ENCODE measurements at places on chromosomes 5 and 9.

GRCh38 chr5:135398855-135399793 is at the start of gene MACROH2A1:
Gene MACROH2A1 (minus strand): TSS chr5:135399231. CDS start chr5:135389093, 10,138 bp downstream.
- peak; percentile 38 for DNase-seq

GRCh38 chr9:15416880-15417279 is 5.8 kb upstream of the SNAPC3 start:
- DNase-seq = no peak

- DNase-seq = no peak
Observed at GRCh38 chr9:121651295-121652020, at the start of gene DAB2IP. Gene DAB2IP (plus strand): TSS chr9:121651634. CDS start chr9:121651776, 142 bp downstream.

GRCh38 chr9:94773655-94774054 is 47.2 kb downstream of the AOPEP start:
- no peak for DNase-seq

DNA sequence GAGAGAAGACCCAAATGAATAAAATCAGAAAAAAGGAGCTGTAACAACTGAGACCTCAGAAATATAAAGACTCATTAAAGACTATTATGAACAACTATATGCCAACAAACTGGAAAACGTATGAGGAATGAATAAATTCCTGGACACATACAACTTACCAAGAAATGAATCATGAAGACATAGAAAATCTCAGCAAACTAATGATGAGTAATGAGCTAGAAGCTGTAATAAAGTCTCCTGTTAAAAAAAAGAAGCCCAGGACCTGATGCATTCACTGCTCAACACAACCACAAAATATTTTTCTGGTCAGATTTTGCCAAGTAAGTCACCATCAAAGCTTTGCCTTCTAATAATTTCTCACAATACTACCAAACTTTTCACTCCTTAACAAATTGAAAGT is 666.7 kb downstream of the LRRC70 start:
- DNase-seq = no peak

- DNase-seq = no peak
Observed at GRCh38 chr5:6979061-6979460, 265.8 kb downstream of the TENT4A start.

- no peak for DNase-seq
Observed at GRCh38 chr5:172640822-172641358, at the start of gene NEURL1B. Gene NEURL1B (plus strand): TSS chr5:172641263. CDS start chr5:172641407, 144 bp downstream.

DNA sequence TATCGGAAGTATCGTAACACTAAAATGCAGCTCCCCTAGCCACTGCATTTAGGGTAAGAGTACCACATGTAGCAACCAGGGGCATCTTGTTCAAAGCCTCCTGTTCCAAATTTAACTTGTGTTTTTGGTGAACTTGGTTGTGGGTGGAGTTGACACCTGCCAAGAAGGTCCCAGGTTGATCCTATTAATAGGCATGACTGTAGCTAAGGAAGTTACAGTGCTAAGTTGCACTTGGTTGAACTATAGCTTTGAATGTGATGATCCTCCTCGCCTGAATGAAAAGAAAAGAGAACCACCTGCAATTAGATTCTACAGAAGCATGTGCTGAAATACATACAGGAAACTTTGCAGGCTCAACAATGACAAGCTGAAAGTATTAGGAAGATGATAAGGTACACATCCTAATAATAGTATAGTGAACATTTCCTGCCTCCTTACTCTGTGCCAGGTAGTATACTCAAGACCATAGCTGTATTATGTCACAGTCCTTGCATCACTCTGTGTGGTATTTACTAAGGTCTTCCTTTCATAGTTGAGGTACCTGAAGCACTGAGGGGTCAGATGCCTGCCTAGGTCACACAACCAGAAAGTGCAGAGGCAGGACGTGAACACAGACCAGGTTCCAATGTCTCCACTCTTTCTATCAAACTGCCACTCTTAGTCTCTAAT is 64.5 kb upstream of the PIP5K1B start:
- no peak for DNase-seq

GRCh38 chr5:18311266-18311665 is 677.0 kb downstream of the TAF11L14 start:
- no peak for DNase-seq

- DNase-seq = no peak
Observed at GRCh38 chr5:55636683-55637082, 75.4 kb downstream of the SLC38A9 start.

- DNase-seq = no peak
Observed at GRCh38 chr5:9302218-9302617, 243.7 kb downstream of the SEMA5A start.

DNA sequence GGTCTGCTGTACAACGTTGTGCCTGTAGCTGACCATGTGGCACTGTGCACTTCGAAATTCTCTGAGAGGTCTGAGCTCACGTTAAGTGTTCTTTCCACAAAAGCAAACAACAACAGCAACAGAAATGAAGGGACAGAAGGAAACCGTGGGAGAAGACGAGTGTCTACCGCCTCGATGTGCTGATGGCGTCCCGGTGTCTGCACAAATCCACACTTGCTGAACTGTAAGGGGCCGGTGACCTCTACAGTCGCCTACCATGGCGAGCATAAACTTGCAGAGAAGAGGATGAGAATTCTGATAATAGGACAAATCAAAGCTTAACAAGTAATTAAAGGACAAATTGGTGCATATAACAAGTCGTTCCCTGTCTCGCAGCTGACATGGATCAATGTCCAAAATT is 114.0 kb downstream of the ADAMTS2 start:
- no peak for DNase-seq

DNA sequence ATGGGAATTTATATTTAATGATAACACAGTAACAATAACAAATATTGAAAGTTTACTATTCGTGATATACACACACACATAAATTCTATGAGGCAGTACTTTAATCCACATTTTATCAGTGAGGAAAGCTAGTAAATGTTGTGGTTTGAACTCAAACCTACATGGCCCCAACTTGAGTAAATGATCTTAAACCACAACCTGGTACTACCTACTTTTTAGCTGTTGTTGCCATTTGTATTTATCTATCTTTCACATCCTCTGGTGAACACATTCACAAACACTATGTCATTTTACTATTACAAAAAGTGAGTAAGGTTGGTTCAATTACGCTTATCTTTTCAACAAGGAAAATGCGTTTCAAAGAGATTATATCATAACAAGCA is 186.1 kb downstream of the SMC2 start:
- DNase-seq = no peak

DNA sequence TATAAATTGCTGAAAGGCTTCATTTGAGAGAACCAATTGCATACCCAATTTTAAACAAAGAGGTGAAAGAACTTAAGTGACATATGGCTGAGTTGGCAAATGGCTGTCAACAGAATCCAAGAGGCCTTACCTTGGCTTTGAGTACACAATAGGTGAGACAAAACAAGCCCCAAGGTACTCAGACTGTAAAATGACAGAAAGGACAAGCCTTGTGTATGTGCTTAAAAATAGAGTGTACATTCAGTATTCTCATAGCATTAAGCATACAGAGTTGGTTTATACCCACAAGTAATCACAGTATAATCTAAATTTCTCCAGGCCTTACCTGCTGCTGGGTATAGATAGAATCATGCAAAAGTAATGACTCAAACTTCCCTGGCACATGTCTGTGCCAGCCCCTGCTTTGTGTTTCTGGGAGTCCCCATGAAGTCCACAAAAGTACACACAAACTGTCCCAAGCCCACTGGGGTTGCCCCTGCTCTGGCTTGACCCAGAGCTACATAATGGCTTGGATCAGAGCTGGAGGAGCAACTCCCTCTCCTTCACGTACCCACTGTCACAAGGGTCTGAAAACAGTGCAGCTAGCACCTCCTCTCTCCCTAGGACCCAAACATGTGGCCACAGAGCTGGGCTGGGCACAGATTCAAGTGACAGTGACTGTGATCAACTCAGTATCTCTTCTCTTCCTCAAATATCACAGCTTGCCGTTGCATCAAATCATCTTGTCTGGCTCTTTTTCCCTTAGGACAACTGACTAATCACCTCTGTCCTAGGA is 250.8 kb downstream of the ENC1 start:
- no peak for DNase-seq

- DNase-seq = no peak
Observed at GRCh38 chr9:110028676-110029075, 179.3 kb downstream of the C9orf152 start.

- DNase-seq = no peak
Observed at GRCh38 chr5:123681061-123681460, 169.1 kb downstream of the CSNK1G3 start.

GRCh38 chr5:139276426-139276825 is 17.1 kb upstream of the MATR3 start:
- no peak for DNase-seq

DNA sequence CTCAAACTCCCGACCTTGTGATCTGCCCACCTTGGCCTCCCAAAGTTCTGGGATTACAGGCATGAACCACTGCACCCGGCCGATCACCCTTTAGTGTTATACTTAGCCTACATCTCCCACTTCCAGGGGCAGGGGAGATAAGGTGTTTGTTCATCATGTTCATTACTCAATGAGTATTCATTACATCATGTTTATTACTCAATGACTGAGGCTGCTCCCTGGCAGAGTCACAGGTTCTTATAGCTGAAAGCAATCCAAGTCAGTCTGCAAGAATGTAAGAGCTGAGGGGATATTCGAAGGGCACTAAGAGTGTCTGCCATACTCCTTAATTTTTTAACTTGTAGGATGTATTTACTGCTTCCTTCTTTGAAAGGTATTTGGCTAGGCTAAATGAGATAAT is 214.2 kb downstream of the SPATA31D1 start:
- no peak for DNase-seq

GRCh38 chr5:139443831-139444453 is 4.6 kb upstream of the DNAJC18 start:
- no peak for DNase-seq

- no peak for DNase-seq
Observed at GRCh38 chr9:6239694-6240093, 24.1 kb downstream of the IL33 start.

All from activated CD8-positive, alpha-beta memory T cell treated with anti-CD3 and anti-CD28 coated beads for 1 hour (primary cell).